ENCODE measurements at places on chromosomes 12 and 14.

DNA sequence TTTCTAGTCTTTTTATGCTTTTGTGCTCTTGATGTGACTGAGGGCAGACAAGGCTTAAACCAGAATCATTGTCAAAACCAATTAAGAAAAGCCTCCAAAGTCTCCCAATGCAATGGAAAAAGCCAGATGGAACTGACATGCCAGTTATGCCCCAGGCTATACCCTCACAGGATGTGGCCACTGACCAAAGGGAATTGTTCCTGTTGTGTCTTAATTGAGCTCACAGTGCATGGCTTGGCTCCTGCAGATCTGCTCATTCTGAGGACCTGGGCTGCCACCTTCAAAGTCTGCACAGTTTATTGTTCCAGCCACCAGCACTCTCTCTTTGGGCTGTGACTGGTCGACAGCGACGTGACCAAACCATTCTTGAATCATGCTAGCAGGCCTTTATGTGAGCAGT is 17.1 kb upstream of the BICD1 start:
- no peak for DNase-seq

DNA sequence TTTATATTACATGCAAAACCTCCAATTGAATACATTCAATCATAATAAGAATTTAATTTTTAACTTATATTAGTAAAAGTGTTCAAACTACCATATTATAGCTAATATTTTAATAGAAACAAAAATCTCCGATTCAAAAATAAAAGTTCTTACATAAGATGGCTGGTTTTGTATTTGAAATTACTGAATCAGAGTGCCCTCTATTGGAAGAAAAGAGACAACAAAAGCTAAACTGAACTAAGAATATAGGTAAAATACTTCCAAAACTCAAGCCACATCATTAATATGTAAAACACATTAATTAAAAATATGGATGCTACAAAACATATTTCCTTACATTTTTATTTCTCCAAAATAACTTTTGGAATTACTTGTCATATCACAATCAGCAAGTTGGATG is 120.3 kb downstream of the GARIN6 start:
- no peak for DNase-seq

GRCh38 chr14:57865403-57866198 is at the start of gene SLC35F4:
TSS of gene SLC35F4 (minus strand) at chr14:57866092.
- no peak for DNase-seq

DNA sequence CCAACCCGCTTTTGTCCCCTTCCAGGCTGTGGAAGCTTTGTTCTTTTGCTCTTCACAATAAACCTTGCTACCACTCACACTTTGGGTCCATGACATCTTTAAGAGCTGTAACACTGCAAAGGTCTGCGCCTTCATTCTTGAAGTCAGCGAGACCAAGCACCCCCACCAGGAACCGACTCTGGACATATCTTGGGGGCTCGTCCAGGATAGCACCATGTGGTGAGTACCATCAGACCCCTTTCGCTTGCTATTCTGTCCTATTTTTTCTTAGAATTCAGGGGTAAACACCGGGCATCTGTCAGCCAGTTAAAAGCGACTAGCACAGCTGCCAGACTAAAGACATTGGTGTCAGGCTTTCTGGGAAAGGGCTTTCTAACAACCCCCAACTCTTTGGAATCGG is 137.6 kb upstream of the PPFIA2 start:
- no peak for DNase-seq

DNA sequence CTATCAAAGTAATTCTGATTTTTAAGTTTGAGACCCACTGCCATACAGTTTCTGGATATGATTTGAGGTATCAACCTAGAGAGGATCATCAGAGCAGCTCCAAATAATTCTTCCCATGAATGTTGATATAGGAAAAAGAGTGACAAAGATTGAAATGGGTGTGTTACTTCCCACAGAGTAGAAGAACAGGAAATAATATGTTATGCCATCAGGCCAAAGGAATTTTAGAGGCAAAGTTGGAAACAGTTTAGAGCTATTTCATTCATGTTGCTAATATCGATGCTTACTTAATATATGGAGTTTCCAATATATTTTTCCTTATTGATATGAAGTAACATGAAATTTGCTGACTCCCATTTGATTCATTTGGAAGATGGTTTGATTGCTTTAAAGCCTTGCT is 8.9 kb upstream of the MSRB3 start:
- DNase-seq, result no peak

DNA sequence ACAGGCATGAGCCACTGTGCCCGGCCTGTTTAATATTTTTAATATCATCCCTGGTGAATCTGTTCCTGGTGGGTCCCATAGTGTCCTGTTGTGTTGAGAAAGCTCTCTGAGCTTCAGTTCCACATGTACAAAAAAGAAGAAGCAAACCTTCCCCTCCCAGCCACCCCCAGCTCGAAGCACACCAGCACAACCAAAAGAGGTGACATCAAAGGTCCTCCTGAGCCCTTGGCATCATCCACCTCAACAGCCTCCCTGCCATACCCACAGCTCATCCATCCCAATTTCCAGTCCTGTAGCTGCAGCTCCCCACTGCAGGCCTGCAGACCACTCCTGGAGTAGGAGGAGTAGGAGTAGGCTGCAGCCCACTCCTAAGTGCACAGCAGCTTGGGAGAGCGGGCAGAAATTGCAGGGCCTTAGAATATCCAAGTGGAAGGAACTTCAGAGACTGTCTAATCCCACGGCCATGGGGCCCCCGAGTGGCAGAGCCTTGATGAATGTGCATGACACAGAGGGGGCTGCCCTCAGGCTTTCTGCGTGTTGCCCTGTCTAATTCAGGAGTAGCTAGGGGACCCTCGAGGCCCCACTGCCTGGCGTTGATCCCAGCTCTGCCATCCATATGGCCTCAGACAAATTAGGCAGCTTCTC is 36.7 kb upstream of the CD9 start:
- no peak for DNase-seq

DNA sequence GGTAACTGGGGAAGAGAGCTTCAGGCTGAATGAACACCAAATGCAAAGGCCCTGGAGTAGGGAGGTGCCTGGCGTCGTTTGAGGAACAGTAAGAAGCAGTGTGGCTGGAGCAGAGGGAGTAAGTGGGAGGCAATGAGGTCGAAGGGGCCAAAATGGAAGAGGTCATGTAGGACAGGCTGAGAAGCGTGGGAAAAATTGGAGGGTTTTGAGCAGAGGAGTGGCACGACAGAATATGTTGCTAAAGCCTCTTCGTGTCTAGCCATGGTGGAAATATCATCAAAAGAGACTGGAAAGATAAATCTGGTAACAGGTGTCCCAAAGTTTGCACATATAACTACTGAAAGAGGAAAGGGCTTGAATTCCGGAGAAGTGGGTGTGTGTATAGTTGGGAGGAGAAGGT is 1.9 kb downstream of the TRIM9 start:
- no peak for DNase-seq

GRCh38 chr14:74504874-74505720 is 11.5 kb downstream of the ISCA2 start:
- no peak for DNase-seq
